Activated CD4-positive, alpha-beta T cell treated with anti-CD3 and anti-CD28 coated beads, Interleukin-2, amount 50 U/mL, for 48 hours (primary cell): ENCODE measurements at places on chromosomes 7 and 10.

DNA sequence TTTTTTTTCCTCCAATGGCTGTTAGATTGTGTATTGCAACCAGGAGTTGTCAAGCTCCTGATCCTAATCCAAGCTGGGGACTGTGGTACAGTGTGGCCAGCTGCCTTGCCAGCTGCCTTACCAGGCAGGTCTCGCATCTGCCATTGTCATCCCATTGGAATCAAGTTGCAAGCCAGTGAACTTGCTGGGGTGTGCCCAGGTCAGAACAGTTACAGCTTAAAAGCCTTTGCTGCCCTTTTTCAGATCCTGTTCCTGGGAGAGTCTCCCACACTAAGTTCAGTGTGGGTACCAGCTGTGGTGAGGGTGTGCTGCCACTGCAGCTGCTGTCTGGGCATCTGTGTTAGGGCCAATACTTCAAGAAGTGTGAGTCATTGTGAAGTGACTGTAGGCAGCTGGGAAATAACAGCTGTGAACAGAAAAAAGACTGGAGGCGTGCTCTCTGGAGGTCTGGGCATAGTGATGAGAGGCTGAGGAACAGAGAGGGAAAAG lies 72.8 kb downstream of the CCNY start:
- peak; percentile 28 for DNase-seq

GRCh38 chr10:91220954-91221675 lies 652 bp downstream of the PCGF5 start:
- peak; percentile 32 for DNase-seq

DNA sequence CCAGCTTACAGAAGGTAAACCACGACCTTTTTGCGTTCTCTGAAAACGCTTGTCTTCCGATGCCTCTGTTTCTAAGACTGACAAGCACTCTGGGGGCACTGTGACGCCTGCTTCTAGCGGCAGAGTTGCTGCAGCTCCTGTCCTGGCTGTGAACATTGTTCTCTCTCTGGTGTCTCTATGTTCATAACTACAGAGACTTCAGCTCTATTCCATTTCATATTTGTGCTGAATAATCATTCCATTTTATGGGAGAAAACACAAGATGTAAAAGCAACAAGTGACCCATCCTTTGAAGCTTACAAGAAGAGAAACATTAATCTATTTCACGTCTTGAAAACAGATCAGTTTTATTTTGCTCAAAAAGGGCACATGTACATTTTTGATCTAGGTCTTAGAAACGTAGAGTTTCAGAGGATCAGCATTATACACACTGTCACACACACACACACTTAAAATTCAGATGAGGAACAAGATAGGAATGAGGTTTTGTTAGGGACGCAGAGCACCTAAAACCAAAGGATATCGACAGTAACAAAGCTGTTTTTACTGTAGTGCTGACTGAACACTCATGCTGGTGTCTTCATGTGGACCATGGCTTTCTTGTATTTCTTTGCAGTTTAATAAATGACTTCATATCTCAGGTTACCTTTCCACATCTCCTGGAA lies 3.0 kb downstream of the IKZF1 start:
- peak; percentile 56 for DNase-seq

DNA sequence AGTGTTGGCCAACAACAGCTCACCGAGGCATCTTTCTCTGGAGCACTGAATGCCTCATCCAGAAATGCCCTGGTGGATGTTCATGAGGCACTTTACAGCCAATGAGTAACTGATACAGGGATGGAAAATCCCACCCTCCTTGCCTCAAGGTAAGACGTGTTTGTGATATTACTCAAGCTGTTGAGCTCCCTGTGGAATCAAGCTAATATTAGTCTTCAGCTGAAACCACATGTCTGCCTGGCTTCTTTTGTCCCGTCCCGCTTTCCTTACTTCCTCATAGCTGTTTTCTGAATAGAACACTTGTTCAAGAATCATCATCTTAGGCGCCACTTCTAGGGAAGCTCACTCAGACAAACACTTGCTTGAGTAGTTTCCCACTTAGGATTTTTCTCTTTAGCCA lies 422.4 kb downstream of the INHBA start:
- DNase-seq = no peak

GRCh38 chr10:90051474-90051873 lies 350.1 kb downstream of the KIF20B start:
- DNase-seq = peak; percentile 3

GRCh38 chr10:30058570-30059132 lies 735 bp downstream of the JCAD start:
- no peak for DNase-seq

DNA sequence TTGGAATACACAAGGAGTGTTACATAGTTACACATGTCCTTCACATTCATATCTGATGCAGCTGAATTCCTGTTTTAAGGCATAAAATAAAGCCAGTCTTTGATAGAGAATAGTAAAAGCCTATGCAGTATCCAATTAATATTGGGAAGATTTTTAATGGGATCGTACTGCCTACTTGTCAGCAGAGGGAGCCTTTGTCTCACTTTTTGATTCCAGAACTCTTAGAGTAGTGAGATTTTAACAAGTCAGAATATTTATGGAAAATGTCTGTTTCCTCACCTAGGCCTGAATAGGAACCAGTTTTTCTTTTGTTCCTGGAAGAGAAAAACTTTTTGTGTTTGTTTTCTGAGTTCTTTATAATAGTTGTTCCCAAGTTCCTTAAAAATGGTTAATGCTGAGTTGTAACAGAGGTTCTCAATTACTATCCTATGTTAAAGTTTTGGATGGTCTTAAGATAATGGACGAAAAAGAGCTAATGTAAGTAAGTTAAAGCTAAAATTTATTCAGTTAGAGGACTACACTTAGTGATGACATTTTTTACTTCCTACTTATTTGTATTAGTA lies 114.0 kb downstream of the BBS9 start:
- no peak for DNase-seq

DNA sequence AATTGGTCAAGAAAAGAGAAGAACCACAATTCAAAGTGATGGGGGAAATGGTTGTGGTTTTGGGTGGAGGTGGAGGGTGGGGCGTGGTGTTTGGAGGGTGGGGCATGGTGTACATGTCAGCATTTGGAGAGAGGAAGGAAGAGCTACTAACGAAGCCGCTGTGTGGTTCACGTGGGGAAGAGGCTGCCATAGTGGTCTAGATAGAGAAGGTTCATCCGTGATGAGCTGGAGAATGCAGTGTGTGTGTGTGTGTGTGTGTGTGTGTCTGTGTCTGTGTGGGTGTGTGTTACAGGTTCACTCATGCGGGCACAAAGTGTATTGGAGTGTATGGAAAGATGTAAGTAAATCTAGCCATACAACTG lies 6.1 kb upstream of the VCL start:
- DNase-seq = peak; percentile 72

DNA sequence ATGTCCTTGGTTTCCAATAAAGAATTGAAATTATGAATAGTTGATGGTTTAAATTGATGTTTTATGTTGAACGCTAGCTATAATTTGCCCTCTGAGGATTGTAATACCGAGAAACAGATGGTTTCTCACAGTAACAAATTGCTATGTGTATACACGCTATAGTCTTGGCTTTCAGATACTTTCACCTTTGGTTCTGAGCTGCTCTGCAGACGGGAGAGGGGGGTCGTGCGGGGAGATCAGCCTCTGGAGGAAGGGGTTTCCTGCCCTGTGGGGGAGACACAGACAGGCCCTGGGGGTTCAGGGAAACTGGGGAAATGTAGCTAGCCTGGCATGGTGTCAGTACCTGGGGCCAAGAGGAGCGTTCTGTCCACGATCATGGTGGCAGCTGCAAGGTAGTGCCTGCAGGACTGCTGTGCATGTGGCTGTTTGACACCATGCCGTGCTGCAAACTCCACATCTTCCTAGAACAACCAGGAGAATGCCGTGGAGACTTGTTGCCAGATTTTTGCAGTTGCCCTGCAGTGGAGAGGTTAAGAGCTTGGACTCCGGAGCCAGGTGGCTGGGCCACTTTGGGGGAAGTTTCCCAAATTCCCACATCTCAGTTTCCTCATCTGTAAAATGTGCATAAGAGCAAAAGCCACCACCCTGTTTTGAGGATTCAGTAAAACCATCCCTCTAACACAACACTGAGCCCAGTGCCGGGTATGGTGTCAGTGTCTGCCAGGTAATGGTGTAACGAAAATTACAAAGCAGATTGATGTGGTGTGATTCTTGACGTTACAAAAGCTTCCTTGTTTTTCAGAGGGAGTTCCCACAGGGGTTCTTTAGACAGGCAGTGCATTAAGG lies 167.9 kb downstream of the CUX1 start:
- DNase-seq = no peak

DNA sequence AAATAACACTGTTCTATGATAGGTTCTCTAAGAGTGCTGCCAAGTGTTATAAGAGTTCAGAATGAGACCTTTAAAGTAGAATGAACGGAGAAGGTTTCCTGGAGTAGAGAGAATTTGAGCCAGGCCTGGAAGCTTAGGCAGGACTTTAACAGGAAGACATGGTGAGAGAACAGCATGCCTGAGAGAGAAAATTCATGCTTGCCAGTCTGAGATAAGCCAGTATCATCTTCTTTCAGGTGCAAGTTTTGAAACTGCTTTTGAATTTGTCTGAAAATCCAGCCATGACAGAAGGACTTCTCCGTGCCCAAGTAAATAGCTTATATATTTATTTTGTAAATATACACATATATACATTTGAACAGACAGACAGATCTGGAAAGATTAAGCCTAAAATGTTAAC lies 22.1 kb downstream of the ARMC10 start:
- no peak for DNase-seq

- DNase-seq = no peak
These were observed 14.9 kb upstream of the EZH2 start for GRCh38 chr7:148898845-148899484.

DNA sequence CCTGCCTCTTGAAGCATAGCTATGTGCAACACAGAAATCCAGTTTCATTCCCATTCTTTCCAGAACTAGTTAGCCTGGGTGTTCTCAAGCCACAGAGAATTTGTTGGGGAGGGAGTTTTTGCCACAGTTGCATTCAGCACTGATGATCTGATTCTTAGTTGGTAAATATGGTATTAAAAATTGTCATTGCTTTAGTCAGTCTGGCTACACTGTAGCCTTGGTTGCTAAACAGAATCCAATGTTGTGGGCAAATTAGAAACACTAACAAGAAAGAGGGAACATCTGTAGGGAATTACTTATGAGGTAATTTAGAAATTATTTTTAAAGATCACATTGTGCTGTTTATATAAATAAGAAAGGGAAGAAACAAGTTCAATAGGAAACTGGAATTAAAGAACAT lies 57.0 kb upstream of the CC2D2B start:
- DNase-seq = no peak

GRCh38 chr10:121627876-121628581 lies 29.8 kb upstream of the FGFR2 start:
- DNase-seq = no peak

GRCh38 chr7:128863433-128863989 lies 855 bp downstream of the ATP6V1F start:
- DNase-seq = peak; percentile 53

- DNase-seq = no peak
These were observed 973 bp downstream of the ATAD1 start for GRCh38 chr10:87816898-87817608.

DNA sequence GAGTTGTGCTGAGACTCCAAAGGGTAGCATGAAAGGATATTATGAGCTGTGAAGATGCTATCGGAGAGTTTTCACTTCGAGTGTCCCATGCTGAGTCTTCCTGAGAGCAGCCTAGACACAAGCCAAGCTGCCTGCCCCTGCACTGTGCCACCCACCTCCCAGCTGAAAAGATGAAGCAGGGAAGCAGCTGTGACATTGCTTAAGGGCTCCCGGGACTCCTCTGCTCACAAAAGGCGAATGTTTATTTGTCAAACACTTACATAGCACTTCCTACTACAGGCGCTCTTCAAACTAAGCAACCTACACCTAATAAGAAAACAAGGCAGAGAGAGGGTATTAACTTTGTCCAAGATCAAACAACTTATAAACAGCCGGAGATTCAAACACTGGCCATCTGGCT lies 95.6 kb downstream of the OSBPL3 start:
- DNase-seq = no peak

DNA sequence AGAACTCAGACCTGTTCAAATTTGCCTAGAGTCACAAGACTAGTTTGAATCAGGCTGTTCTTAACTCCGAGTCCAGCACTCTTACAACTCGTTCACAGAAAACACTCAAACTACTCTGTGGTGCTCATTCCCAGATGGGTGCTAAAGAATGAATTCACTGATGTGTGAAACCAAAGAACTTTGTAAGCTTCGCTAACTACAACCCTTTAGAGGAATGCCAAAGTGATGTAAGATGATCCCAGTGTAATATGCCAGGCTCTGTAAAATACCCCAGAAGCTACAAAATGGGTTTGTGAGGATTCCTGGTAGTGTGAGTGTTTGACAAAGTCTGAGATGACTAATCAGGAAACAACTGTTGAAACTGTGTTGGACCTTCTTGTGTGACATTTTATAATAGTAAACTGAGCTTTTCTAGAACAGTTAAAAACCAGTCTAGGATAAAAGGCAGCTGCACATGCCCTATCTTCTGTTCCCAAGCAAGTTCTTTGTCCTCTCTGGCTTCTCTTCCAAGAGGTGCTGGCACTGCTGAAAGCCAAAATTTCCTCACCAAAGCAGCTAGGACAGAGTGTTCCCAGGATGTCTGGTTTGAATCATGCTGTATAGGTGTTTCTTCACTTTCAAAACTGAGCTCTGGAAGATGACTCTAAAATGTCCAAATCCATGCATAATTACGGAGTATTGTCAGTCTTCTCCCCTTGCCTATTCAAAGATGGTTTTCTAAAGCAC lies 527.6 kb downstream of the SORCS1 start:
- DNase-seq = no peak

GRCh38 chr7:154628556-154628955 lies 374.4 kb downstream of the PAXIP1 start:
- DNase-seq = no peak

- DNase-seq = peak; percentile 66
These were observed 240.9 kb upstream of the KAT6B start for GRCh38 chr10:74585231-74586087.

GRCh38 chr7:4261601-4261960 lies 420.5 kb upstream of the FOXK1 start:
- DNase-seq = no peak

GRCh38 chr7:142864980-142865747 lies 10.3 kb downstream of the EPHB6 start:
- no peak for DNase-seq

DNA sequence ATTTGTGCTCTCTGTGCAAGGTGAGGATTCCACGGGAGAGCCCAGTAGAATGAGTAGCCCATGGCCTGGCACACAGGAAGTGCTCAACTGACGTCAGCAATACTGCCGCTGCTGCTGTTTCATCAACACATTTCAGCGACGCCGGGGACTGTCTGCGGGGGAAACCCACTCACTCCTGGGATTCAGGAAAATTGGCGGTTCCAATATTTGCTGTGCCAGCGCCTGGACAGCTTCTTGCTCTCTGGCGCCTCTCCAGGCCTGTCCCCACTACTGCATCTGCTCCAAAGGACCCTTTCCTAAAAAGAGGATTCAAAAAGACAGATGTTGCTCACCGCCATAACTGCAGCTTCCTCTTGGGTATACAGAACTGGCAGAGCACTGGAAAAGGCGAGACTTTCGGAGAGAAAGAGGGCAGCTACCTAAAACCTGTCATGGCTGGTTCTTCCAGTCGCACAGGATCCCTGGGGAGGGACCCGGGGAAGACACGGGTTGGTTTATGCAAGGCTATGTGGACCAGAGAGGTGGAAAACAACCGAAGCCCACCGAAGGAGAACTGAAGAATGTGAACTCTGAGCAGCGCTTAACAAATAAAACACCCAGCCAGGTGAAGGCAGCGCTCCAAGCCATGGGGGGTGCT lies 39.7 kb upstream of the ENO4 start:
- DNase-seq = no peak
